ENCODE measurements at places on chromosomes 13 and 19. TPM values are rescaled to one million over a fixed set of nuclear protein-coding genes. Genes with fewer than 3 reads are reported as not detected.

DNA sequence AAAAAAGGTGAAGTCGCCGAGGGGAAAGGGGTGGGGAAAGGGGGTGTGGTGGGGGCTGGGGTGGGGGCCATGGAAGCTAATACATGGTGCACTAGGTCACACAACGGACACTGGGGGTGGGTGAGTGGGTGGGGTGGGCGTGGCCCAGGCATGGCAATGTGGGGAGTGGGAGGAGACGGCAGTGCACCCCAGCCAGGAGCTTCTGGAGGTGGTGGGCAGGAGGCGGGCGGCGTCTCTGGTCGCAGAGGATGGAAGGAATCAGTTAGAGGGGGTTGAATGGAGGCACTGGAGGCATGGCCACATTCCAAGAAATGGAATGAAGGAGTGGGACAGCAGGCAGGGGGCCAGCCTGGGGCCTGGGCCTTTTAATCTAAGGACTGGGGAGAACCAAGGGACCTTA, 19.2 kb upstream of the NANOS2 start:
- no peak overlapping the region for H3K4me3 ChIP-seq
- H3K27me3 ChIP-seq = peaks cover 57% of the 10 kb centered on the region

DNA sequence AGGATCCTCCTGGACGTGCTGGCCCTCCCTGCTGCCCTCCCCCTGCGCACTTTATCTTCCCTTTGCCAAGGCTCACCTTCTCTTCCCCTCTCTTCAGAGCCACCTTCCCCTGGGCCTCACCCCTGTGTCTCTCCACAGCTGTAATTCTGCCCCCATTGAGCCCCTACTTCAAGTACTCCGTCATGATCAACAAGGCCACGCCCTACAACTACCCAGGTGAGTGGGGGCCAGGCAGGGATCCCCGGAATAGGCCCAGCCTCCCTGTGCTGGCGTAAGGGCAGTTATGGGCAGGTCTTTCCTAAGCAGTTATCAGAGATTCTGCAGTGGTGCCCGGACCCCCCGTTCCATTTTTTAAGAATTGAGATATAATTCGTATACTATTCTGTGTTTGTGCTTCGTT, 3.1 kb downstream of the NDUFA3 start:
- H3K27me3 ChIP-seq = no peaks in the 10 kb centered on the region
- H3K36me3 ChIP-seq = peaks cover 18% of the 10 kb centered on the region
- peak; percentile 22 for DNase-seq
- peaks cover 14% of the 10 kb centered on the region for H3K4me1 ChIP-seq
- no peak overlapping the region for H3K4me3 ChIP-seq

DNA sequence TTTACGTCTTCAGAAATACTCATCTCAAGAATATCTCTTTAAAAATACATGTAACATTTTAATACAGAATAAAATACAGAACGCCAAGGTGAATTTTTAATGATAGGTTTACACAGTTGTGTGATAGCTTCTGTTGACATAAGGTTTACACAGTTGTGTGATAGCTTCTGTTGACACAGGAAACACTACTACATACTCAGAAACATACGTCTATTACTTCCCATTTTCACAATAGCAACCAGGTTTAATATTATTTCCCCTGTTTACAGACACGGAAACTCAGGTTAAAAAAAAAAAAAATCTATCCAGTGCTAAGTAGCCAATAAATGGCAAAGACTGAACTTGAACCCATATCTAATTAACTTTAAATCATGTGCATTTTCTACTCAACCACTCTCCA, 571.2 kb downstream of the LIG4 start:
- H3K36me3 ChIP-seq = no peaks in the 10 kb centered on the region
- no peak for DNase-seq
- no peak overlapping the region for H3K4me3 ChIP-seq
- no peaks in the 10 kb centered on the region for H3K4me1 ChIP-seq

Gene EPS8L1
- 5.1 TPM for total RNA-seq

Gene TUBA3C
- not detected for total RNA-seq

DNA sequence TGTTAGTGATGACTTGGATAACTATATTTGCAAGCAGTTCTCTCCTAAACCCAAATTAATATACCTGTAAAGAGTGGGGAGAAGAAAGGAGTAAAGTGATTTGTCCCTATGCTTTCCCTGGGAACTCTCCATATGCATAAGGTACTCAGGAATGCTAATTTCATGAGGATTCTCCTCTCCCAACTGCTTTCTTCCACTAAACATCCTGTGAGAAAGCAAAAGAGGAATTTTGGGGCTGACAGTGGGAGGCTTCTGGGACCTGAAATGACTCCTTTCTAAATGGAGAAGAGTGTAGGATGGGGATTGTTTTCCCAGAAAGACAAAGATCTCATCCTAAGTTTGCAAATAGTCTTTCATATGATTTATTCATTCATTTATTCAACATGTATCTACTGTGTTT, 250.5 kb downstream of the TDRD3 start:
- H3K4me3 ChIP-seq = no peak overlapping the region
- no peaks in the 10 kb centered on the region for H3K36me3 ChIP-seq
- H3K27ac ChIP-seq = no peak overlapping the region
- no peaks in the 10 kb centered on the region for H3K4me1 ChIP-seq
- peaks cover 1% of the 10 kb centered on the region for H3K27me3 ChIP-seq

DNA sequence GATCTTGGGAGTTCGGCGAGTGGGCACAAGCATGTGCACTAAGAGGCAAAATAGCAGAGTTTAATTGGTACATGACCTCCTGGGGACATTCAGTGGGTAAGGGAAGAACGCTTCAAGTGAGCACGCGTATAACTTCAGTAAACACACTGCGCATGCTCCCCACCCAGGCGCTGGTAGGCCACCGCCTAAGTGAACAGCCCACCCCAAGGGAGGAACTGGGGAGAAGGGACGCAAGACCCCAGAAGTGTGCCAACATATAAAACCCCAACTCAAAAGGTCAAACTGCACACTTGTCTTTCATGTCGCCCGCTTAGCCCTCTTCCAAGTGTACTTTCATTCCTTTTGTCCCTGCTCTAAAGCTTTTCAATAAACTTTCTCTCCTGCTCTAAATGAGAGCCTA, 10.5 kb upstream of the NTN5 start:
- no peak overlapping the region for H3K27ac ChIP-seq
- peaks cover 1% of the 10 kb centered on the region for H3K27me3 ChIP-seq
- peak overlapping the region; percentile 42 for H3K4me3 ChIP-seq
- no peak for DNase-seq

DNA sequence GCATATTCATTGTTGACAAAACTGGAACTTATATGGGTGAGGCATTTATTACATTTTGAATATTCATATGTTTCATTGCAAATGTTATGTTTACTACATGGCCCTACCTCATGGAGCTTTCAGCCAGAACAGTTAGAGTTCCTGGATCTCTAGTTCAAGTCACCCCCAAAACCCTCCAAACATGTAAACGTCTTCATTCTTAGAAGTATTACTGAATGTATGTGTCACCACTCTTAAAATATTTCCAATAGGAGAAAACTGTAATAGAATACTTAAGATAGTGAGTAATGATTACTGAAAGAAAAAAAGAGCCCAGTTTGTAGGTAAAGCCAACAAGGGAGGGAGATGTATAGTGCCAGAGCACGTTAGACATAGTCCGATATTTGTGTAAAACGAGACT, 23.5 kb downstream of the URI1 start:
- no peaks in the 10 kb centered on the region for H3K27me3 ChIP-seq
- no peak for DNase-seq
- H3K36me3 ChIP-seq = peaks cover 3% of the 10 kb centered on the region
- no peak overlapping the region for H3K27ac ChIP-seq

DNA sequence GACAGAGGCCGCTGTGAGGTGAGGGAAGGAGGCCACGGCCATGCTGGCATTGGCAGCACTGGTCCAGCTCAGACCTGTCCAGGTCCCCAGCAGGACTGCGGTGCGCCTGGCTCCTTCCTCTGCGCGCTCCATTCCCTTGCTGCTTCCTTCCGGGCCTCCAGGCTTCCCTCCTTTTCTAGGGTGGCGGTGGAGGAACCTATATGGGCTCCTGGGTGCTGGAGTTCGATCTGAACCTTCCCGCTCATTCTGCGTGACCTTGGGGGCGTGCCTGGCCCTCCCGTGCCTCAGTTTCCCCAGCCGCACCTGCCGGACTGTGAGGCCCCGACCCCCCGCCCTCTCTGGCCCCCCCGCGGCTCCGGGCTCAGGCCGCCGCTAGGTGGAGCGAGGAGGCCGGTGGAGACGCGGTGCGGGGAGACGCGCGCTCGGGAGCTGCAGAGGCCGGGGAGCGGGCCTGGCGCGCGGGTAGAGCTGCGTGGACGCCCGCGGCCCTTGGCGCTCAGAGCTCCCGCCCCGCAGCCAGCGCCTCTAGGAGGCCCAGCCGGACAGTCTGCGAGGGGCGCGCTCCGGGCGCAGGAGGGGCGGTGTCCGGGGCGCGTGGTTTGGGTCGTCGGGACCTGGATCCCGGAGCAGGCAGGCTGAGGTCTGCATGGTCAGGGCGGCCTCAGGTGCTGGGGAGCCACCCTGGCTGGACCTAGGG, 29.9 kb downstream of the EFNA2 start:
- no peak overlapping the region for H3K4me3 ChIP-seq
- no peaks in the 10 kb centered on the region for H3K36me3 ChIP-seq
- no peak overlapping the region for H3K27ac ChIP-seq
- H3K27me3 ChIP-seq = peaks cover 34% of the 10 kb centered on the region
- no peaks in the 10 kb centered on the region for H3K4me1 ChIP-seq

DNA sequence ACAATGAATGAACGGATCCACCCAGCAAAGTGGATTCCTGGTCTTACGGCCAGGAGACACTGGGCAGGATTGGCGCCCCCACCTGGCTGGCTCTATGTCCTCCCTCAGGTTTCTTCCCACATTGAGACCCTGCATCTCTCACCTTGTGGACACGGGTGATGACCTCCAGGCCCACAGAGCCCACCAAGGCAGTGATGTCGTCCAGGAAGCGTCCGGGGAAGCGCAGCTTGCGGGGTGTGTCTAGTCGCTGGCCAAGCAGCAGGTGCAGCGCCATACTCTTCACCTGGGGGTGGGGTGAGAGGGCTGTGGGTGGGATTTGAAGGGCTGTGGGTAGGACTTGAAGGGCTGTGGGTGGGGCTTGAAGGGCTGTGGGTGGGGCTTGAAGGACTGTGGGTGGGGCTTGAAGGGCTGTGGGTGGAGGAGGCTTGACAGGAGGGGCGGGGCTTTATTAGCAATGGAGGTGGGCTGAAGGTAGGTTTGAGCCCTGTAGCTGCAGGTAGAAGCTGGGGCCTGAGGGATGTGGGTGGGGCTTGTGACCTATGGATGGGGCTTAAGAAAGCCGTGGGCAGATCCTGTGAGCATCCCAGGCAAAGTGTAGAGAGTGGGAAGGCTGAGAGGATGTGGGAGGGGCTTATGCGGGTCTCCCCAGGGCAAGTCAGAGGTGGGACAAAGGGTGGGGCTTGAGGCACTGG, 12.1 kb upstream of the ANGPTL8 start:
- no peaks in the 10 kb centered on the region for H3K36me3 ChIP-seq
- no peak overlapping the region for H3K4me3 ChIP-seq
- no peak overlapping the region for H3K27ac ChIP-seq

Gene SRRM5
- 0.72 TPM for total RNA-seq

- H3K27ac ChIP-seq = no peak overlapping the region
- H3K4me1 ChIP-seq = no peaks in the 10 kb centered on the region
- no peaks in the 10 kb centered on the region for H3K36me3 ChIP-seq
- H3K4me3 ChIP-seq = no peak overlapping the region
- no peak for DNase-seq
- H3K27me3 ChIP-seq = no peaks in the 10 kb centered on the region
Measured at GRCh38 chr13:106104281-106104901, 431.1 kb downstream of the EFNB2 start.

DNA sequence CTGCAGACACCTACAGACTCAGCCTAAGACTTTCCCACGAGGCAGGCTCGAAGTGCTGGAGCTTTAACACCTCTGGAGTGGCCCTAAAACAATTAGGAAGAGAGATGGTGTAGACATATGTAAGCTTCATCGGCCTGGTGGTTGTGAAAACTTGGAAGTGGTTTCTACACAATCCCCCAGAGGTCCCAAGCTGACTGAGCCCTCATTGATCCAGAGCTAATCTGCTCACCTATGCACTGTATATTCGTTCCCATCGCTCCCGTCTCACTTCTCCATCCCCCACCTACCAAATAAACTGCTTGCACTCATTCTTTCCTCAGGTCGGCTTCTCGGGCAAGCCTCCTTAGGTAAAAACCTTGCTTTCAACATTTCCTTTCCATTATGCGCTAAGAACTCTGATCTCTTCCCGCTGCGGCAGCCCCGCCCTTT, 767 bp upstream of the ZNF793 start:
- no peak for DNase-seq
- H3K27ac ChIP-seq = no peak overlapping the region
- H3K4me1 ChIP-seq = peaks cover 2% of the 10 kb centered on the region
- peaks cover 29% of the 10 kb centered on the region for H3K36me3 ChIP-seq
- no peaks in the 10 kb centered on the region for H3K27me3 ChIP-seq

- H3K4me1 ChIP-seq = no peaks in the 10 kb centered on the region
- H3K27ac ChIP-seq = no peak overlapping the region
- H3K4me3 ChIP-seq = no peak overlapping the region
- no peaks in the 10 kb centered on the region for H3K27me3 ChIP-seq
- H3K36me3 ChIP-seq = no peaks in the 10 kb centered on the region
Measured at GRCh38 chr19:14342809-14343208, 38.4 kb upstream of the ADGRE5 start.

GRCh38 chr13:107907065-107907805, 308.1 kb downstream of the LIG4 start:
- no peaks in the 10 kb centered on the region for H3K27me3 ChIP-seq
- no peak overlapping the region for H3K4me3 ChIP-seq
- no peak overlapping the region for H3K27ac ChIP-seq
- no peak for DNase-seq

DNA sequence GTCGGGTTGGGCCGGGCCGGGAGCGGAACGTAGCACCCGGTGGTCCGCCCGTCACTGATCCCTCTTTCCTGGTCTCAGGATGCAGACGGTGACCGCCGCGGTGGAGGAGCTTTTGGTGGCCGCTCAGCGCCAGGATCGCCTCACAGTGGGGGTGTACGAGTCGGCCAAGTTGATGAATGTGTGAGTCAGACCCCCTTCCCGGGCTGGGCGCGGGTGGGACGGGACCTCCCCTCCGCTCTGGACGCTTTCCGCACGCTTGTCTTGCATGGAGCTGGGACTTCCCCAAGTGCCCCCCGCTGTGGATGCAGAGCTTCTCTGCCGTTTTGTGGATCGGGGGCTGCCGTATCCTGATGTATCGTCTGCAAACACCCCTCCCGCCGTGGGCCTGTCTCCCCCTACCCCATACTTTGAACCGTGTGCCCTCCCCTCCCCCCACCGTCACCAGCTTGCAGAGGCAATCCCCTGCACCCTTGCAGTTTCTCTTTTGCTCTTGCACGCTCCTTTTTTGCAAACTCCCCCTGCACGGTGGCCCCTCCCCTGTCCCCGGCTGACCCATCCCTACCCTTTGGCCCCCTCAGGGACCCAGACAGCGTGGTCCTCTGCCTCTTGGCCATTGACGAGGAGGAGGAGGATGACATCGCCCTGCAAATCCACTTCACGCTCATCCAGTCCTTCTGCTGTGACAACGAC, 669 bp downstream of the GADD45B start:
- peaks cover 10% of the 10 kb centered on the region for H3K4me1 ChIP-seq
- H3K27ac ChIP-seq = peak overlapping the region; percentile 87
- no peaks in the 10 kb centered on the region for H3K27me3 ChIP-seq

Gene CEACAM21
- 75.5 TPM for total RNA-seq

Data from activated naive CD8-positive, alpha-beta T cell treated with anti-CD3 and anti-CD28 coated beads, Interleukin-2, amount 10 ng/mL, durations not matched to agents 7 days and 5 days (primary cell).